ENCODE measurements at places on chromosomes 7 and 10.

DNA sequence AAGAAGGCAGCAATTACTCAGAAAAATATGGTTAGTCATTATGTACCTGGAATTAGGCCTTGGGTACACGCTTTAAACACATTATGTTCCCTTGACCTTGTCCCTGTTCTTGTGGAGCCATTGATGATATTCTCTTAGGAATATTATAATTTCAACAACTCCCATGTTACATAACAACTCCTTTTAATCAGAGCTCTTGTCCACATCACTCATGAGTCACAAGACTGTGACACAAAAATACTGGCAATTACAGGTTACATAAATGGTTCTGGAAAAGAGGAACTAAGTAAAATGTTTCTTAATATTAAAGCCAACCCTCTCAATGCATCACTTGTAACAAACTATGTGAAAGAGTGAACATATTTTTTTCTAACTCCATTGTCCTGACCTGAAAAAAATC, 143.8 kb upstream of the PCLO start:
- DNase-seq: no peak

DNA sequence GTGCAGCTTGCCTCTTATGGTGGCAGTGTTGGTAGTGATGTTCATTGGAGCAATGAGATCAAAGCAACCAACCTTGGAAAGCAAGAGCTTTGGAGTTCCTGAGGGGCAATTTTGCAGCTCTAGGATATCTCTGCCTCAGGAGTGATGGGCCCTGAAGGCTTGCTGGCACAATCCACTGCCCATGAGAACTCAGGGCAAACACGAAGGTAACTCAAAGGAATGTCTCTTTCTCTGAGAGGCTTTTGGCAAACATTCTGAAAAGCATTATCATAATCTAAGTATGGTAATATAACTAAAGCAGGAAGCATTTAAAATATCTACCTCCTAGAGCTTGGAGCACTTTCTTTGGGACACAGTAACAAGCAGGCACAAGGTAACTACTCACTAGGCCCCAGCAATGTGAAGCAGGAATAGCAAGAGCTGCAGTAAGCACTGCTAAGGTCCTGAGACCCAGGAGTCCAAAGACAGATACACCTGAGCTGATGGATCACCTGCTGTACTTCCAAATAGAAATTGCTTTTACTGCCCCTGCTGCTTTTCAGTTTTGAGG, 103.1 kb downstream of the NRF1 start:
- DNase-seq: no peak

- no peak for DNase-seq
Observed at GRCh38 chr10:87546210-87546609, 41.5 kb downstream of the MINPP1 start.

DNA sequence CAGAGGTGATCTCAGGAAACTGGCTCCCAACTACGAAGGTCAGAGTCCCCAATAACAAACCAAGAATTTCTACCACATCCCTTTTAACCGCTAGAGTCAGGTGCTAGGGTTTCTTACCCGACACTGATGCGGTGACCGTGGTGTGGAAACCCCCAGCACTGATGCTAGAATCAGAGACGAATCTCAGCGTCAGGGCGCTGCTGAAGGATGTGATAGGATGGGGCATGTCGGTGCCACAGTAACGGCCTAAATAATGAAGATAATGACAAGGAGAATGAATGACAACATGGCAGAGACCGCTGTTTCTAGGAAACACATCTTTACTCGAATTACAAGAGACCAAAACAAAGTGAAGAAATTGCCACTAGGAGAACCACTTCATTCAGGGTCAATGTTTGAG, 131.1 kb upstream of the RSU1 start:
- no peak for DNase-seq

- no peak for DNase-seq
Observed at GRCh38 chr7:101100858-101101847, 15.9 kb downstream of the TRIM56 start.

DNA sequence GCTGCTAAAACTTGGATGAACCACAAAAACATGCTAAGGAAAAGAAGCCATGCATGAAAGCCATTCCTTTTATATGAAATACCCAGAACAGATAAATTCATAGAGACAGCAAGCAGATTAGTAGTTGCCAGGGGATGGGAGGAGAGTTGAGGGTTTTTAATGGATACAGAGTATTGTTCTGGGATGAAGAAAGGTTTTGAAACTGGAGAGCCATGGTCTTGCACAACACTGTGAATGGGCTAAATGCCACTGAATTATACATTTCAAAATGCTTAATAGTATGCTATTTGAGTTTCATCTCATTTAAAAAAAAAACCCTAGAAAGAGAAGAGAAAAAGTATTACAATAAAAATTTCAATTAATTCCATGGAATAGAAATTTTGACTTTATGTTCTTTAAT, 154.3 kb downstream of the GNAT3 start:
- no peak for DNase-seq

GRCh38 chr7:134450294-134451000, 8.5 kb downstream of the AKR1B1 start:
- no peak for DNase-seq

DNA sequence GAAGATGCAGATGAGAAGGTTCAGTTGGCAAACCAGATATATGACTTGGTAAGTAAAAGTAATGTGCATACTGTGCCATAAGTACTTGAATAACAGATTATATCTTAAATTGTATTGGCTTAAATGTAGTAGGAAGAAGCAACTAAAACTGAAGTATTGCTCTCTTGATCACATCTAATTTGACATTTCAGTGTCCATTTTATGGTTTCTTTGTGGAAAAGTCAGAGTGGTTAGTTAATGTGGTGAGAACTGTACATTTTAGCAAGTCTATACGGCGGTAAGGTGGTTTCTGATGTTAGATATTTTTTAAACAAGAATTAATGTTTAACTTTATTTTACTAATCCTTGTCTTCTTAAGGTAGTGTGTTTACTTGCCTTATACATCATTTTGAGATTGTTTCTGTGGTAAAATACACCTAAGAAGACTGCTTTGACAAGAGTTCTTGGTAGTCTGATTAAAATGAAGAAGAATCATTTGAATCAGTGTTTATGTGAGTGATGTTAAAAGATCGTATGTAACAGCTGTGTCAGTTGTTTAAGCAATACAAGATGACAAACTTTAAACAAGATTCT, 5.1 kb downstream of the ING3 start:
- no peak for DNase-seq

- DNase-seq: no peak
Observed at GRCh38 chr7:104927055-104927454, 87.0 kb upstream of the KMT2E start.

DNA sequence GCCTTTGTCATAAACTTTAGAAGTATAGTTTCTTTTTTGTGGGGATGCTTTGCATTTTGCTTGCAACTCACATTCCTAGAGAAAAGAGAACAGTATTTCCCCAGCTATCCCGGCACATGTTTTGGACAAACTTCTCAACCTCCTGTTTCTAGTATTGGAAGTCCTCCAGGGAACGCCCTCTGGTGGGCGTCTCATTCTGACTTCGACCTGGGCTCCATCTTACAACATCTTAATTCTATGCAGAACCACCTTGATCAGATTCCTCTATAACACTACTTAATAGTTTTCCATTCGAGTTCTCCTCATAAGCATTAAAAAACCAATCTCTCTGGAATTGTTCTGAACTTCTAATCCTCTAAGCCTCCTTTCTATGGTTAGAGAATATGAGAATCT, 139.5 kb upstream of the FZD8 start:
- DNase-seq: no peak

GRCh38 chr7:105905910-105906568, 29.6 kb upstream of the ATXN7L1 start:
- no peak for DNase-seq

DNA sequence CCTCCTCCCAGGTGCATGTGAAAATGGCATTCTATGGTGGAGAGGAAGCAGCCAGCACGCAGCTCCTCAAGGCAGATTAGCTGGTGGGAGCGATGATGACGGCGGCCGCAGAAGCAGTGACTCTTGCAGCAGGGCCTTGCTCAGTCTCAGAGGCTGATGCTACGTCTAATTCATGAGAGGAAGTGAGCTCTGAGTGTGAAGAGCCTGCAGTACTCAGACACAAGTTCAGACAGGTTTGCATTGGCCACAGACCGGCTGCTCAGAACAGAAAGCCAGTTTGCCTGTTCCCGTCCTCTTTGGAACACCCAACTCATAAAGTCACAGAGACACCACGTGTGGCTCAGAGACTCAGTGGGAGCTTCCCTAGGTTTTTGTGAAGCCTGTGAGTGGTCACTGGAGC, 136.5 kb downstream of the ADARB2 start:
- DNase-seq: no peak

- no peak for DNase-seq
Observed at GRCh38 chr10:31709028-31709427, 219.6 kb downstream of the ARHGAP12 start.

DNA sequence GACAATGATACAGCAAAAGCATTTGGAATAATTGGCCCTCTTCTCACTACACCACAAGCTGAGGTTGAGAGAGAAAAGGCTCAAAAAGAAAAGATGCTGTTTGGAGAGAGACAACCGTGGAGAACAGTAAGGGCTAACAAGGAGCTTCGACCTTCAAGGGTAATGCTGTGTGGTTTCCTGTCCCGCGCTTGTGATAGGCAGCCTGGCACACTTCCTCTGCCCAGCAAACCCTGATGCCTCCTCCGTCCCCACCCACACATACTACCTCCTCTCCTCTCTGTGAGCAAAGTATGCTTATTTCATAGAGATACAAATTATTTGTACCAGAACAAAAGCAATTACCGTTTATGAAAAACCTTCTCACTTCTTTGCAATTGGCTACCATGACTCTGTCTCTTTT, 755.4 kb downstream of the KCNMA1 start:
- DNase-seq: no peak

- DNase-seq: no peak
Observed at GRCh38 chr10:62081341-62082270, 180.1 kb downstream of the ARID5B start.

DNA sequence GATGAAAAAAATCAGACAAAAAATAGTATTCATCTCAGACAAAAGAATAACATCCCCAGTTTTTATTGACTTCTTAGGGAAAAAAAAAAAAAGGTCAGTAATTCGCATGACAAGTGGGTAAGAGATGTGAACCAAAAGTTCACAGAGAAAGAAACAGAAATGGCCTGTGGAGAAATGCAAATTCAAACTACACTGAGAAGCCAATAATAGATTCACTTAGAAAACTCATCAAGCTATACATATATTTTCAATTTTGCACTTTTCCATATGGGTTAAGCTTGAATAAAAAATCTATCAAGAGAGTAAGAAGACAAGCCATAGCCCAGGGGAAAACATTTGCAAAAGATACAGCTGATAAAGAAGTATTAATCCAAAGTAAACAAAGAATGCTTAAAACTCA, 28.0 kb downstream of the HERC4 start:
- no peak for DNase-seq

- DNase-seq: no peak
Observed at GRCh38 chr10:102670065-102670670, 25.9 kb downstream of the TRIM8 start.

DNA sequence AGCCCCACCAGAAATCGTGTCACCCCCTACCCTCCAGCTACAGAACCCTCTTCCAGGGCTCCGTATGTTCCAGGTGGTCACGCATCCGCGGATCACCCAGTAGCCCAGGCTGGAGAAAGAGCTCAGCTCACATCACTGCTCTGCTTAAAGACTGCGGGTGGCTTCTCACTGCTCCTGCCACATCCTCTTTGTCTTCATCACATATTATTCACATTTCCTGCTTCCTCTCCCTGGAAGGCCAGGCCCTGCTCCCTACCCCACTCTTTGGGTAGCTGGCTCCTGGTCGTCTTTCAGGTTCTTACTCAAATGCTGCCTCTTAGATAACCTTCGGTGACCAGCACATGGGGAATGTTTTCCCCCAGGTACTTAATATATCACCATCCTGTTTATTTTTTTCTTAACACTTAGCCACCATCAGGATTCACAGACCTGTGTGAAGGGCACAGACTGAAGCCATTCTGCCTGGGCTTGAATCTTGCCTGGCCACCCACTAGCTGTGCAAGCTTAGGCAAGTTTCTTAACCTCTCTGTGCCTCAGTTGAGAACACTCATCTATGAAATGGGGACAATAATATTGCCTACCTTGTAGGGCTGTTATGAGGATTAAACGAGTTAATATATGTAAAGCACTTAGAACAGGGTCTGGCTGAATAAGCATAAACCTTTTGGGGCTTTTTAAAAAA, 307.8 kb downstream of the PRPF18 start:
- no peak for DNase-seq

GRCh38 chr10:123838596-123839310, 52.9 kb downstream of the CPXM2 start:
- DNase-seq: no peak

DNA sequence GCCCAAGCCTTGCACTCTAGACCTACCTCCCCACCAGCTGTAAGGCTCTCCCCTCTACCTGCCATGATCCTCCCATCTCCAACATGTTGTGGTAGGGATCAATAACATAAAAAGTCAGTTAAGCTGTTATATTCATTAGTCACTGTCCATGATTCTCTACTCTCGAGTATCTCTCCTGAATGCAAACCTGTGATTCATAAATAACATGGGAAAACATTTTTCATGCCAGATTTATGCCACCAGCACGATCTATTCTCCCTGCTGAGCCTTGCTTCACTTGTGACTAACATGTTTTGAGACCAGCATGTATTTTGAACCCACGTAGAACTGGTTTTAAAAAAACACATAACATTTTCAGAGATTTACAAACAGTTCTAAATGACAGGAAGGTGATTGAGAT, 30.3 kb downstream of the TMEM168 start:
- DNase-seq: no peak

- DNase-seq: no peak
Observed at GRCh38 chr10:126478546-126478945, 90.3 kb upstream of the ADAM12 start.

DNA sequence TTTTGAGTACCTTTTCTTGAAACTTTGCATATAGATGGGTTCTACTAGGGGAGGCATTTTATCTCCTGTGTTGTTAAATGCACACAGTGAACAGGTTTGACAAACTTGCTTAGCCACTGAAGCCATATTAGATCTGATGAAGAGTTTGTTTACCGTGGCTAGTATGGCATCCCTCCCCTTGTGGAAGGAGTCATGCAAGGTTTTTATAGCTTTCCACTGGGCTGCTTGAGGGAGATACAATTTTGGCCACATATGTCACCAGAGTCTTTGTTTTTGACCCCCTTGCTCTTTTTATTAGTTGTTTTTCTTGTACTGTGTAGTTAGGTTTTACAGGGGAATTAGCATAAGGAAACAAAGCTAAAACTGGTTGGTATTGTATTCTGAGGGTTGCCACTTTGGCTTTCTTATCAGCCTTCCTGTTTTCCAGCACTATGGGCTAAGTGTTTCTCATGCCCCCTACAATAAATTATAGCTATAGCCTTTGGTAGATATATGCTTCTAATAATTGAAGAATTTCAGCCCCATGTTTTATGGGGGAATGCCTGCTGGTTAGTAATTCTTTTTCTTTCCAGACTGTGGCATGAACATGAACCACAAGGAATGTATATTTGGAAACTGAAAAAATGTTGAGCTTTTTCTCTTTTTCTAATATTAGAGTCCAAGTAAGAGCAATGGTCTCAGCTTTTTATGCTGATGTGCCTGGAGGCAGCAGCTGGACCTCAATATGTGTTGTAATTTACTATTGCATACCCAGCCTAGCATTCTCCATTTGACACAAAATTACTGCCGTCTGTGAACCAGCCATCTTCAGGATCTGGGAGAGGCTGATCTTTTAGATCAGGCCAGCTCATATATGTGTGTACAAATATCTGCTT, 18.4 kb upstream of the STEAP2 start:
- DNase-seq: no peak

GRCh38 chr10:23174074-23174976, 17.8 kb upstream of the PTF1A start:
- DNase-seq: no peak

- DNase-seq: no peak
Observed at GRCh38 chr7:94088560-94088959, 84.4 kb upstream of the BET1 start.
